Hepatic stellate cell (primary cell): ENCODE measurements at places on chromosomes 11 and 22.

GRCh38 chr11:88886796-88887195 lies 179.0 kb downstream of the GRM5 start:
- peak; percentile 2 for DNase-seq

GRCh38 chr22:24217384-24217783 lies 27.5 kb downstream of the GGT5 start:
- no peak for DNase-seq

GRCh38 chr11:59866397-59866796 lies at the start of gene TCN1:
Gene TCN1, minus strand, starts transcription at chr11:59866487. Its CDS starts 17 bp downstream, at chr11:59866470.
- no peak for DNase-seq

DNA sequence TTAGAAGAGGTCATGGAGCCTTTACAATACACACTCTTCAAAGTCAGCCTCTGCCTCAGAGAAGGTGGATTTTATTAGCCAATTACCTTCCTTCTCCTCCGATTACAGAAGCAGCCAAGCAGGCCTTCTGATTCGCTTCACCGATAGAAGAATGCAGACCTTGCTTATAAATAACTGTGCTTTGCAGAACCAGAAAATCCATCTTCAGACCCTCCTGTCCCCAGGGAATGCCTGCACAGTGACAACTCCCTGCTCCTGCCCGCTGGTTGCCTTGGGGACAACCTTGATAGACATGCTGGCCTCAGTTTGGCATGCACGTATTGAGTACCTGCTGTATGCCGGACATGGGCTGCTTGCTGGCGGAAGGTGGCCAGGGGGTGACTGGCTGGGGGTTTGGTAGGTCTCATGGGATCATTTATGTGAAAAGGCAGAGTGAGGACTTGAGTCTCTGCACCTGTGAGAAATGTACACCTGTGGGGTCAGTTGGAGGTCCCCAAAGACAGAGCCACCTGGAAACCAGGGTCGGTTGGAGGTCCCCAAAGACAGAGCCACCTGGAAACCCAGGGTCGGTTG lies 1238.7 kb downstream of the BRD1 start:
- no peak for DNase-seq

- DNase-seq = no peak
Observed at GRCh38 chr11:61833471-61833870, 5.4 kb downstream of the FADS2 start.
